Osteocyte (in vitro differentiated cells): ENCODE measurements at places on chromosomes 16 and 17. TPM values are rescaled to one million over a fixed set of nuclear protein-coding genes. Genes with fewer than 3 reads are reported as not detected.

- DNase-seq: no peak
Observed at GRCh38 chr16:67718668-67719047, 458 bp downstream of the GFOD2 start.

GRCh38 chr17:66423056-66423955, 120.9 kb downstream of the PRKCA start:
- no peak for DNase-seq

- no peak for DNase-seq
Observed at GRCh38 chr16:56438038-56438437, 12.7 kb upstream of the AMFR start.

- no peak for DNase-seq
Observed at GRCh38 chr17:61467416-61468262, 15.4 kb downstream of the TBX4 start.

DNA sequence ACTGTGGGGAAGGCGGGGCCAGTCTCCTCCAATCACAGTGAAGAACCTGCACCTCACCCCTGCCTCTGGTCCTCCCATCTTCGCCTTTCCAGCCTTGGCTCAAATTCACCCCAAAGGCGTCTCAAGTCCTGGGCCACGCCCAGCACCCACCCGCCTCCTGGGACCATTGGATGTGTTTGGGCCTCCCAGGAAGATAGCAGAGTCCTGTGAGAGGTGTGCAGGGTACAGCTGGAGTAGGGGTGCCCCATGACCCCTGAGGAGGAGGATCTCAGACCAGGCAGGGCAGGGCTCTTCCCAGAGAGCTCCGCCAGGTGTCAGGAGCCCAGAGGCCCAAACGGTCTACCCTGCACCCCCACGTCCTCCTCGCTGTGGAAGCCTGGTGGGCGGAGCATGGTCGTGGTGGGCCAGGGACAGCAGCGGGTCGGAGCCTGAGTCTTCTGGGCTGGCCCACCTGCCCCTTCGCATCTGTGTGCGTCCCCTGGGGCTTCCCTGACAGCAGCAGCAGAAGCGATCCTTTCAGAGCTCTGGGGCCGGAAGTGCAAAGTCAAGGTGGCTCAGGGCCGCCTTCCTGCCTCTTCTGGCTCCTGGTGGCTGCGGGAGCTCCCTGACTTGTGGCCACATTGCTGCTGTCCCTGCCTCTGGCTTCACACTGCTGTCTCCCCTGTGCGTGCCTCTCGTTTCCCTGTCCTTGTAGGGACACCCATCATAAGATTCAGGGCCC, 34.9 kb upstream of the ZNF469 start:
- no peak for DNase-seq

GRCh38 chr16:85117418-85117817, 5.1 kb upstream of the CIBAR2 start:
- DNase-seq: no peak

DNA sequence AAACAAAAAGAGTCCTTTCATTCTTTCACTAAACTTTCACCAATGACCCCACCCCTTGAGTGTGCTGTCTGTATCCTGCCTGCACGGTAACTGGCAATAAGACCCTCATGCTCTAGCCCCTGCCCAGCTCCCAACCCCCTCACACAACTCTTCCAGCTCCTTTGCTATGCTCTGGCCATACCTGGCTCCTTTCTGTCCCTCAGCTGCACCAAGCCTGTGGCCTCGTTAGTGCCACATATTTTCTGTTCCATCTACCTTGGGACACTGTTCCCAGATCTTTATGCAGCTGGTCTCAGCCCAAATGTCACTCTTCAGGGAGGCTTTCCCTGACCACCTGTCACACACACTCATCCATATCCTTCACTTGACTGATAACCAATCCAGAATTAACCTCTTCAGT, 47.3 kb downstream of the C16orf82 start:
- peak; percentile 56 for DNase-seq

DNA sequence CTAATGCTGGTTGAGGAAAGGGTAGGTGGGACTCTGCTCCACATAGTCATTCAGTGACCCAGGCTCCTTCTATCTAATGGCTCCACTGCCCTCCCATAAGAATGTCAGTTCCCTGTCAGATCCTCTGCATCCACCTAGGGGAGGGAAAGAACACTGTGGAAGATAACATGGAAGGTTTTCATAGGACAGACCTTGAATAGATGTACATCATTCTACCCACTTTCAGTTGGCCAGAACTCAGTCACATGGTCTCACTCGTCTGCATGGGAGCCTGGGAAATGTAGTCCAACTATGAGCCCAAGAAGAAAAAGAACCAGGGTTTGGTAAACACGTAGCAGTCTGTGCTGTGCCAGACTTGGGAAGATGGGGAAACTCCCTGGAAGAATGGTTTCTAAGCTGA, 27.1 kb upstream of the SCNN1B start:
- no peak for DNase-seq

- no peak for DNase-seq
Observed at GRCh38 chr16:88377961-88378360, 4.8 kb upstream of the ZNF469 start.

DNA sequence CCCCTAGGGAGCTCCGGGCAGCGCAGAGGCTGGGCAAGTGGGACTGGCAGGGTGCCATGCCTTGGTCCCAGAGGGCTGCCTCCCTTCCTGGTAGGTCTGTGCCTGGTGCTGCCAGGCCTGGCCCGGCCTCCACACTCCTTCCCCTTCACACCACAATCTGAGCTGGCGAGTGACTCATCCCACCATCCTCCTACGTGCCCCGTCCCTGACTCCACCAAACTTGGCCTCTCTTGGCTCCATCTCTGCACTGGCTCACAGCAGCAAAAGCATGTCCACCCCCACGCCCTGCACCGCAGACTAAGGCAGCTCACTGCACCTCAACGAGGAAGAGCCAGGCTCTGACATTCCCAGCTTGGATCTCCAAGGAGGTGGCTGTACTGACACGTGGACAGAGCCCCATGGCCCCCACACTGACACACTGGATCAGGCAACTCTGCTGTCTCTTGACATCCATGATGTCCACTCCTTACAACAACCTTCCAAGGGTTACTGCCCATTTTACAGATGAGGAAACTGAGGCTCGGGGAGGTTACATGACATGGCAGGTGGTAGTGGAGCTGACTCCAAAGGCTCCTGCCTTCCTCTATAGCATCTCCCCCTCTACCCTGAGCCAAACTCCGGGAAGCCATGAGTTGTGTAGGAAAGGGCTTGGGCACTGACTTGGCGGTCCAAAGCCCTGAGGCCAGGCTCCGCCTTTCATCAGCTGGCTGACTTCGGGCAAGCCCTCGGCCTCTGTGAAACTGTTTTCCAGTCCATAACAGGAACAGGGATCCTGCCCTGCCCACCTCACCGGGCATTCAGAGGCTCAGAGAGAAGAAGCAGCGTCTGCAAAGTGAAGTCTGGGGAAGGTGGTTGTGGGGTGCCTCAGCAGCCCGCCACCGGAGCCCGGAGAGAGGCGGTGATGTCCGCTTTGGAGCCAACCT, 20.1 kb upstream of the KRT19 start:
- peak; percentile 86 for DNase-seq

- DNase-seq: no peak
Observed at GRCh38 chr16:57271867-57272495, 12.5 kb downstream of the PLLP start.

GRCh38 chr16:11333010-11333409, 12.2 kb upstream of the RMI2 start:
- DNase-seq: no peak

GRCh38 chr17:82616021-82616711, 32.1 kb downstream of the WDR45B start:
- no peak for DNase-seq

- DNase-seq: no peak
Observed at GRCh38 chr17:32727681-32728080, 149.2 kb downstream of the MYO1D start.

GRCh38 chr16:24309258-24310142, 53.4 kb downstream of the CACNG3 start:
- DNase-seq: no peak

DNA sequence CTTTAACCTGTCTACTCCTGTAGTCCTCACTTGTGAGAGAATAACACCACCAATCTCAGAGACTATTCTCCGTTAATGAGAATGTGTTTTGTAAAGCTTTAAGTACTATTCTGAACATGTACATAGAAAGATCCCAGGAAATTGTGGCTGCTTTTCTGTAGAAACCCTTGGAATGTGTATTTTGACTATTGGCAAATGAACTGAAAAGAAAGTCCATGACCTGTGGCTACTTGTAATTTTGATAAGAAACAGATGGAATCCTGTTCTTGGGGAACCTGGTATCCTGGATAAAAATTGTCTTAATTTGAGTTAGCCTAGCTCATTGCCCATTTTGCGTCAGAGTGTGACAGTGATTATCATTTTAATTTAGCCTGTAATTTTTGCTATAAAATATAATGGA, 9.1 kb downstream of the CTCF start:
- no peak for DNase-seq

DNA sequence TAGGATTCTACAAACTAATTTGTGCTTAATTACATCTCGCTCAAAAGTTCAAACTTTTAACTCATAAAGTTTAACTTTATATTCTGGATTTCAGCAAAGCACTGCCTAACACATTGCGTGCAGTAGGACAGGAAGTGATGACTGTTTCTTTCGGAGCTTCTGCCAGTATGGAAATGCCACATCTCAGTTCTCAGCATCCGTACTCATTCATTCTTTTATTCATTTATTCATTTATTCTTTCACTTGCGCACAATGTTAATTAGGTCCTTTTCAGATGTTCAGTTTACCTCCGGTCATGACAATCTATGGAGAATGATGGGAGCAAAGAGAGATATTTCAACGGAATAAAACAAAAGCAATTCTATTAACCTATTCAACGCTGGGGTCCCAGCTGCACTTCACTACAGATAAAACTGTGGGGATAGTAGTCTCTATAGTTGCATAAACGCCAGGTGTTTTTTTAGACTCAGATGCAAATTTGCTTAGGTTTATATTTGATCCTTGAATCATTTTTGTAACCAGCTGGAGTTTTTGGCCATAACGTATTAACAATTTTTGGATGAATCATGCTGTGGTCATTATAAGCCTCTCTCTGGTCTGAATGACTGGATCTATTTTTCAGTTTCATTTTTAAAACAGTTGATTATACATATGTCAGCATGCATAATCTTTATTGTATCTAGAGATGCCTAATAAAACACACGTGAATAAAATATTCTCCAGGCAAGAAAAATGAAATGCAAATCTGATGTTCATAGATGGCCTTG, 143.9 kb downstream of the KCNJ2 start:
- no peak for DNase-seq

DNA sequence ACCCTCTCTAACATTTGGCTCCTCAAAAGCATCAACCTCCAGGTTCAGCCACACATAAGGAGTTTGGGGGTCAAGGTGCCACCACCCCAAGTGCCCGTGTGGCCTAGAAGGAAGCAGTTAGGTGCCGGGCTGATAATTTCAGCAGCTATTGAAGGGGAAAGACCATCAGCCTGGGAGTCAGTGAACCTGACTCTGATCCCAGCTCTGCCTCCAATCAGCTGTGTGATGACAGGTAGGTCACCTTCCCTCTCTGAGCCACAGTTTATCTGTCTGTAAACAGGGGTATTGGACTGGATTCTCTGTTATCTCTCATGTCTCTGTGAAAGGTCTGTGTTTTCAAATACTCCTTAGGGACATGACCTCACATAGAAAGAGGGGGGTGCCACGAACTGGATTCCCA, 3.9 kb downstream of the CRHR1 start:
- no peak for DNase-seq

GRCh38 chr17:59332749-59333377, 1.4 kb downstream of the YPEL2 start:
- DNase-seq: no peak

- DNase-seq: no peak
Observed at GRCh38 chr16:63331111-63331510, 1294.9 kb upstream of the CDH8 start.

DNA sequence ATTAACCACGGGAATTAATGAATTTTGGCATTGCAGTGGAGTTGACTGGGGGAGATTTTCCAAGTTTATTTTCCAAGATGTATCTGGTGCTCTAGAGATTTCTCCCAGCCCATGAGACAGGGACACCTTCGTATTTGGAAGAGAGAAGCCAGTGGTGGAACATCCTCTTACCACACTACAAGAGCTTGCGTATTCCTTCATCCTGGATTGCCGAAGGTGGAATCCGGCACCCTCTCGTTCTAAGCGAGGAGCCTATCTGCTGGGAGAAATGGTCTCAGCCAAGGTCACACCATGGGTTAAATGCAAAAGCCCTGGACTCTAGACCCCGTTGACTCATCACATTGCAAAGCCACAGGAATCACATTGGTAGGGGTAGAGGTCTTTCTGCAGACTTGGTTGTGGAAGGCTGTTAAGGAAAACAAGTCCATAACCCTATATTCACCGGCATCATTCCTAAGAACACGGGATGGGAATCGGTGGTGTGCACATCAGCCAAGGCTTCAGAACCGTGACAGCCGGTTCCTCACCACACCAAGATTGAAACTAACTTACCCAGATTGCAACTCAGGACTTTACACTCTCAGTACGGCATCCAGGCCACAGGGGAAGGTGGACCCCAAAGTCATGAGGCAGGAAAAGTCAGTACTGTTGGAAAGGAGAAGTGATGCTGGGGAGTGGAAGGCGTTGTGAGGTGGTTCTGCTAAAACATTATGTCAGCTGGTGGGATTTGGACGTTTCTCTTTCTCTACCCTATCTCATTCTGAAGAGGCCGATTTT, 259.8 kb downstream of the CPPED1 start:
- no peak for DNase-seq

Gene CYBC1
- total RNA-seq: 69.8 and 78.7 TPM in 2 replicates

Gene SULT1A4
- 0.78 and 0.86 TPM in 2 replicates for total RNA-seq

Gene MSL1
- total RNA-seq: 85.9 and 86.8 TPM in 2 replicates

Gene PKD1
- 169 and 188 TPM in 2 replicates for total RNA-seq

Gene ACSM5
- 2.3 and 2.7 TPM in 2 replicates for total RNA-seq

Gene CD7
- total RNA-seq: 1.0 TPM in 2 replicates

Gene TBC1D3I
- 0.42 and 1.0 TPM in 2 replicates for total RNA-seq
